ENCODE measurements at places on chromosomes 1 and 21.

DNA sequence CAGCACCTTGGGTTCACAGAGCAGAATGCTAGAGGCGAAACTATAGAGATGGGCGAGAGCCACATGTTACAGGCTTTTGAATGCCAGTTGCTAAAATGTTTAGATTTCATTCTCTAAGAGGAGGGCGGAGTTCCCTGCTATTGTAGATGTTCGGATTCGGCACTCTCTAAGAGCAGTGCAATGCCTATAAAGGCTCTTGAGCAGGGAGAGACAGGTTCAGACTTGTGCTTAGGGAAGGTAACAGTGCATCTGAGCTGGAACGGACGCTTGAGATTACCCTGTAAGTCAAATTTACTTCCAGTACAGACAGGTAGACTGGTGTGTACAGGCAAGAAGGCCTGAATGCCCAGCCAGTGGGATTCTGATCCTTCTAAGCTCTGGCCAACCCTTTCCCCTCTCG, 15.3 kb downstream of the LURAP1 start:
- peak; percentile 97 for DNase-seq

GRCh38 chr1:73511038-73511437, 686.9 kb downstream of the LRRIQ3 start:
- no peak for DNase-seq

DNA sequence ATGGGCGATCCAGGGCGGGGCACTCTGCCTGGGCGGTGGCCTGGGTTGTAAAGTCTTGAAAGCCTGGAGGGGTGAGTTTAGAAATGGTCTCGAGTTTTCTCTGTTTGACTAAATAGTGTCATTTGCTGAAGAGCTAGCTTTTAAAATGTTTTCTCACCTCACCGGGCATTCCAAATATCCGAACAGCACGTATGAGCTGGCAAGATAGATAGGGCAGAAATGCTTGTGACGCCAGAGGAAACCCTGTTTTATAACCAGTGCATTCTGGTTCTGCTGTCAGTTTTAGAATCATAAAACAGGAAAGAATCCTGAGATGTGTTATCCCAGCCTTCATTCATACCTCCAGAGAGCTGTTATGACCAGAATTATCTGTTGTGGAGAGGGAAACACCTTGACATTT, 725 bp downstream of the RTCA start:
- no peak for DNase-seq

DNA sequence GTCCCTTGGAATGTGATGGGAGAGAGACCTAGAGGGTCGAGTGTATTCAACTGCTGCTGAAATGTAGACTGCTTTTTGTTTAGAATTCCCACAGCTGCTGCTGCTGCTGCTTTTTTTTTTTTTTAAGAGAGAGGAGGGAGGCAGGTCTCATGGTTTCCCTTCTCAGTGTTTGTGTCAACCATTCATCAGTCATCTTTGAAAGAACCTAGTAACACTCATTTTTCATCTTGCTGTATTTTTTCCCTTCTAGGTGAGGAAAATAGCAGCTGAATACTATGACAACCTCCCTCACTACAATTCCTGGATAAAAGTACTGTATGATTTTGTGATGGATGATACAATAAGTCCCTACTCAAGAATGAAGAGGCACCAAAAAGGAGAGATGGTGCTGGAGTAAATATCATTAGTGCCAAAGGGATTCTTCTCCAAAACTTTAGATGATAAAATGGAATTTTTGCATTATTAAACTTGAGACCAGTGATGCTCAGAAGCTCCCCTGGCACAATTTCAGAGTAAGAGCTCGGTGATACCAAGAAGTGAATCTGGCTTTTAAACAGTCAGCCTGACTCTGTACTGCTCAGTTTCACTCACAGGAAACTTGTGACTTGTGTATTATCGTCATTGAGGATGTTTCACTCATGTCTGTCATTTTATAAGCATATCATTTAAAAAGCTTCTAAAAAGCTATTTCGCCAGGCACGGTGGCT, 9.2 kb downstream of the DEGS1 start:
- DNase-seq = no peak

DNA sequence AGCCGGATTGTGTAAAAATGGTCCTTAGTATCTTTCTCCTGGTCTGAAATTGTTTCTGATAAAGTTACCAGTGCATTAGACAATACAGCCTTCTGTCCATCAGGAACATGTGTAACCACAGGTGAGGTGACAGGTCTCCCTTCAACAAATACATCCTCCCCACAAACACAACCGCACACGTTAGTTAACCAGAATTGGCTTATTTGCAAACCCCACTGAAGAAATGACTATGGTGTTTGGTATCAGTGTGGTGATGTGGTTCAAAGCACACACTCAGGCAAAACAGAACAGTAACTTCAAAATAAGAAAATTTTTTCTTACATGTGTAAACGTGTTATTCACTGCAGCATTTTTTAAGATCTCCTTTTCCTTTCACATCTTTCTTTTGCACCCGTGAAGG, 517.2 kb upstream of the NR5A2 start:
- DNase-seq = no peak

DNA sequence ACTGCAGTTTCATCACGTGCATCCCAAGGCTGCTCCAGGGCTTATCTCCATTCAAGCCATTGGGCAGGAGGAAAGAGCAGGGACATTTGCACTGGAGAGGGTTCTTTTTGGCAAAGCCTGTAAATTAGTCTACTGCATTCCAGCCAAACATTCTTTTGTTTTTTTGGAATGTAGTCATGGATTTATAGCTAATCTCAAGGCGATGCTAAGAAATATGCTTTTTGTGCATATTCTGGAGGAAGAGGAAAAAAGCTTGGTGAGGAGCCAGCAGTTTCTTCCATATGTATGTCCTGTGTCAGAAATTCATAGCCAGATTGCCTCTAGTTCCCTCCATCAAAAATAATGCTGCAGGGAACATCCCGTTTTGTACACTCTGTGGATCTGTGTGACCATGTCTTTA, 221.4 kb downstream of the BACH1 start:
- DNase-seq = no peak

DNA sequence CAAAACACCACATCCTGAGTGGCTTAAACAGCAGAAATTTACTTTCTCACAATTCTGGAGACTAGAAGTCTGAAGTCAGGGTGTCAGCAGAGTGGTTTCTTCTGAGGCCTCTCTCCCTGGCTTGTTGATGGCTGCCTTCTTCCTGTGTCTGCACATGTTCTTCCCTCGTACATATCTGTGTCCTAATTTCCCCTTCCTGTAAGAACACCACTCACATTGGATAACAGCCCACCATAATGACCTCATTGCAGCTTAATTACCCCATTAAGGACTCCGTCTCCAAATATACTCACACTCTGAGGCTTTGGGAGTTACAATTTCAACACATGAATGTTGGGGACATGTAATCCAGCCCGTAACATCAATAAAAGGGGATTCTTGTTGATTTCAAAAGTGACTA, 23.4 kb downstream of the C8A start:
- no peak for DNase-seq

- no peak for DNase-seq
Measured at GRCh38 chr1:119114786-119115185, 25.7 kb downstream of the WARS2 start.

GRCh38 chr1:65845535-65846060, 52.9 kb downstream of the PDE4B start:
- no peak for DNase-seq

- no peak for DNase-seq
Measured at GRCh38 chr1:14661222-14661621, 62.7 kb downstream of the KAZN start.

- DNase-seq = no peak
Measured at GRCh38 chr1:230807561-230808280, 60.5 kb downstream of the CAPN9 start.

DNA sequence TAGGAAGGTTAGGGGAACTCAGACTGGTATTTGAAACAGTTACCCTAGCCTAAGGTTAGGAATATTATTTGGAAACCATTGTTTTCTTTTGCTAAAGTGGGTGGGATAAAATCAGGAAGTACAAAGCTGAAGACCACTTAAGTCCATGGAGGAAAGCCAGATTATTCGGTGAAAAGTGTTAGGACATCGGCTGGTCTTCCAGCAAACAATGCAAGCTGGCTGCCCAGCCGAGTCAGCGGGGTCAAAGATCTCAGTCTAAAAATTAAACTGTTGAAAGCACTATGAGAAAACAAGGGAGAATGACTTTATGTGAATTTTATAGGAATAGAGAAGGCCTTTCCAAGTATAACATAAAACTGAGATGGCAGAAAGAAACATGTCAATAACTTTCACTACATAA, 231.7 kb downstream of the KCNJ6 start:
- no peak for DNase-seq

DNA sequence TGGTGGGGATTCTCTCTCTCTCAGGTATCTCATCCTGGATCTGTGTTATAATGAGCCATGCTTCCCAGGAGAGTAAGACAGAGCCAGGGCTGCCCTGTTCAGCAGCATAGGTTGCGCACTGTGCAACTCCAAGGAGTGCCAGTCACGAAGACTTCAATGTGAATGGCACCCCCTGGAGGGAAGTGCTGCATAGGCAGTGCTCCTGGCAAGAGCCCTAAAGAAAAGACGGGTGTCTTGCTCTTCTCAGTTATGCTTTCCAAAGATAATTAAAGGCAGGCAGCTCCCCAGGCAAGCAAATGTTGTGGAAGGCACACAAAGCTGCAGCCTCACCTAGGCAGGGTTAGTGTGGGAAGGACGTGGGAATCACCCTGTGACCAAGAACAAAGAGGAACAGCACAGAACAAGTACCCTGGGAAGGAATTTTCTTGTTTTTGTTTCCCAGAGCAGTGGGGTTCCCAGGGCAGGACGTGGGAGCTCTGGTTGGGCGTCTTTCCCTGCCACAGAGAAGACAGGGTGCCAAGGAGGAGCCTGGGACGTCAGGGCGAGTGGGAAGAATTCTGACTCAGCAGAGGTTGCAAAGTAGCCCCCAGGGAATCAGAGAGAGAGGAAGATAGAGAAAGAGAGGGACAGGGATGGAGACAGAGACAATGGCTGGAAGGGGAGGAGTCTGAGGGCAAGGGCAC, 120.9 kb downstream of the KCNN3 start:
- peak; percentile 70 for DNase-seq

GRCh38 chr1:200625381-200625824, 4.9 kb upstream of the KIF14 start:
- no peak for DNase-seq

DNA sequence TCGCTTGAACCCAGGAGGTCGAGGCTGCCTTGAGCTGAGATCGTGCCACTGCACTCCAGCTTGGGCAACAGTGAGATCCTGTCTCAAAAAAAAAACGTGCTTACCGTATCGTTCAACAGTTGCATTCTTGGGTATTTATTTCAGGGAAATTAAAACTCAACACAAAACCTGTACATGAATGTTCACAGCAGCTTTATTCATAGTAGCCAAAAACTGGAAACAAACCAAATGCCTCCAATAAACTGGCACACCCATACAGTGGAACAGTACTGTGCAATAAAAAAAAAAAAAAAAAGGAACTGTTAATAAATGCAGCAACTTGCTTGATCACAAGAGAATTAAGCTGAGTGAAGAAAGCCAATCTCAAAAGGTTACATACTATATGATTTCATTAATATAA, 6.7 kb downstream of the KHDRBS1 start:
- DNase-seq = no peak
